ENCODE measurements at places on chromosomes 11 and 22.

DNA sequence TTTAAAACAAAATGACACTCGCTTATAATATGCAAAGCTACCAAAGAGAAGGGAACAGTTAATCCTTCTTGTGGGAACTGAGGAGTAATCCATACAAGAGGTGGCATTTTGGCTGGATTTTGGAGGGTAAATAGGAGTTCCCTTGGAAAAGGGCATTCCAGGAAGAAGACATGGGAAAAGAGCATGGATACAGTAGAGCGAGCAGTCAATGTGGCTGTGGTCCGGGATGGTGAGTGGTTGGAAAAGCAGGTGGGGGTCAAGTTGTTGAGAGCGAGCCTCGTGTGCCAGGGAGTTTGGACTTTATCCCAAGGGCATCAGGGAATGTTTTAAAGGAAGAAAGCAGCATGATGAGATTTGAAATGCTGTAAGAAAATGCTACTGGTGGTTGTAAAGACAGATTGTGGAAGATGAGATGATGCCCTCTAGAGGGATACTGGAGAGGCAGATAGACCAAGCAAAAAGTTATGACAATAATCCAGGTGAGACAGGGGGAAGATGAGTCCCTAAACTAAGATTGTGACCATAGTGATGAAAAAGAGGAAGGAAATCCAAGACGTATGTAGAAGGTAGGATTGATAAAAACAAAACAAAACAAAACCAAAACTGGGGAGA is 3.8 kb upstream of the MMP7 start:
- no peak for DNase-seq

DNA sequence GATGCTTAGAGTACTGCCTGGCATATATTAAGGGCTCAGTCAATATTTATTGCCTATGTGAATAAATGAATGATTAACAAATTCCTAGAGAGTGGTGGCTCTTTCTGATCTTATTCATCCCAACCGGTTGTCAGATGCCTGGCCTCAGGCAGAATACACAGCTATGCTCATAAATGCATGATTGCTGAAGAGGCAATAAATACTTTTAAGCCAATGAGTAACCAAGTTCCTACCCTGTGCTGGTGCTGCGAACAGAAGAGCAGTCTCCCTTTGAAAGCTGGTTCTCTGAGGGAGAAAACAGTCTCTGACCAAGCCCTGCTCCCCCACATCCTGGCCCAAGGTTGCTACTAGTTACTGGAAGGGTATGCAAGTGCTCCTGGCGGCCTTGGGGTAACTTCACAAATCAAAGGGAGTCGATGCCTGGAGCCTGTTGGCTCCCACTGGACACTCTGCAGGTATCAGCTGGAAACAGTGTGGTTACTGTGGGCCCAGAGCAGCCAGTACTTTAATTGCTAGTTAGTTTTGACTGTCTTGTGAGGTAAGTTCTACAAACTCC is 2.8 kb downstream of the USH1C start:
- DNase-seq: no peak

DNA sequence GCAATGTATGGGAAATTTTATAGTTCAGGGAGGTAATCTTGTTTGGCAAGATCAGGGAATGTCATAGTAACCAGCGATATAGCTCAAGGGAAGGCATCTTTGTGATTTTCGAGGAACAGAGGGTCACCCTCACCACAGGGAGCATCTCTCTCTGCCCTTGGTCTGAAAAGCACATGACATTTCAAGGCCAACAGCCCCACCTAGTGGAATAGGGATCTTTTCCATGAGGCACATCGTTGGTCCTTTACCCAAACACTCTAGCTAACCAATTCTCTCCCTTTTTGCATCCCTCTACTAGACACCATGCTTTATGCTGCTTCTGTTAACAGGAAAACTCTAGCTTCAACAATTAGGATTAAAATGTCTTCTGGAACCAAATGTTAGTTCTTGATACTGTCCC is 179.0 kb downstream of the GRM5 start:
- DNase-seq: peak; percentile 64

- DNase-seq: no peak
These were observed 15.1 kb downstream of the MYBPC3 start for GRCh38 chr11:47337229-47337924.

DNA sequence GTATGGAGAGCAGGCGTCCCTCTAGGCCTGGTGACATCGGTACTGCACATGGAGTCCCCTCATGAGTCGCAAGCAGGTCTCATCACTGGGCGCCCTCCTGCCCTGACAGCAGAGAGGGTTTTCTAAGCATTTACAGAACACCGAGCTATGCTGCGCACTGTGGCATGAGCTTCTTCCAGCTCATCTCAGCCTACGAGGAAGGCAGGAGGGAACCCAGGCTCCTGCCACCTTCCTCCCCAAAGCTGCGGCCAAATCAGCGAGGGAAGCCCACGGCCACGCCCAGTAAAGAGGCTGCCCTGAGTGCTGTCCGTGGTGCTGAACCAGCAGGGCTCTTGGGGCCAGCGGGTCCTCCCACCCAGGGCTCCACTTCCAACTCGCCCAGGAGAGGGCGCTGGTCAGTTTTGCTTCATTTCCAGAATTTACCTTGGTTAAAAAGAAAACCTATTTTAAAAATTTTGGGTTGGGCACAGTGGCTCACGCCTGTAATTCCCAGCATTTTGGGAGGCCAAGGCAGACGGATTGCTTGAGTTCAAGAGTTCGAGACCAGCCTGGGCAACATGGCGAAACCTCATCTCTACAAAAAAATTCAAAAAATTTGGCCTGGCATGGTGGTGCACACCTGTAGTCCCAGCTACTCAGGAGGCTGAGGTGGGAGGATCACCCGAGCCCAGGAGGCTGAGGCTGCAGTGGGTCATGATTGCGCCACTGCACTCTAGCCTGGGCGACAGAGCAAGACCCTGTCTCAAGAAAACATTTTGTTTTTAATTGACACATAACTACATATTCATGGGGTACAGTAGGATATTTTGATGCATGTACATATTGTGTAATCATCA is 34.2 kb downstream of the PHF21B start:
- peak; percentile 65 for DNase-seq

DNA sequence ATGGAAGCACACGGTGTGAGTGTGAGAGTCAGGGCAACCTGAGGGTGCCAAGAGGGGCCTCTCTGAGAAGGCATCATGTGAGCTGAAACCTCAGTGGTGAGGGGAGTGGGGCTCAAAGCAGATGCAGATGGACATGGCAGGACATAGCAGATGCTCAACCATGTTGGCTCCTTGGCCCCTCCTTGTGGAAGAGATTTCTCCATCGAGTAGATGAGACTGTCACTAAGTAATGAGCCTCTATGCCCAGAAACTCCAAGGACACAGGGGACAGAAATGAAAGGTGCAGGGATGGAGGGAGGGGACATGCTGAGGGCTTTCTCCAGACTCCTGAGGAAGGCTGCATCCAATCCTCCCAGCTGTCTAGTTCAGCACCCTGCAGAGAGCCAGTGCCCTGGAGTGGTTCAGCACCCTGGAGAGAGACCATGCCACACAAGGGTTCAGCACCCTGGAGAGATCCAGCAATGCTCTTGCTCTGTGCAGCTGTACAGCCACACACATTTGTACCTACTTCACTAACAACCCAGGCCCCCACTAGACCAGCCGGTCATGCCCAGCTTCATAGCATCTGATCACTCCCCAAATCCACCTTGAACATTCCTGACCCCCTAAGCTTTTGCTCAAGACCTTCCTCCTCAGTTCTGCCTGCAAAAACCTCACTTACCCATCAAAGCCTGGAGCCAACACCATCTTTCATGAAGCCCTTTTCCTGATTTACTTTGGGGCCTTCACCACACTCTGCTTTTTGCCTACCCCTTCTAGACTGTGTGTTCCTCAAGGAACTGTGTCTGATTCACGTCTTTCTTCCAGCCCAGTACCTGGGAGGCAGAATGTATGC is 252.0 kb downstream of the CTTN start:
- DNase-seq: peak; percentile 42

GRCh38 chr11:445765-446588 is 4.1 kb upstream of the PTDSS2 start:
- no peak for DNase-seq

DNA sequence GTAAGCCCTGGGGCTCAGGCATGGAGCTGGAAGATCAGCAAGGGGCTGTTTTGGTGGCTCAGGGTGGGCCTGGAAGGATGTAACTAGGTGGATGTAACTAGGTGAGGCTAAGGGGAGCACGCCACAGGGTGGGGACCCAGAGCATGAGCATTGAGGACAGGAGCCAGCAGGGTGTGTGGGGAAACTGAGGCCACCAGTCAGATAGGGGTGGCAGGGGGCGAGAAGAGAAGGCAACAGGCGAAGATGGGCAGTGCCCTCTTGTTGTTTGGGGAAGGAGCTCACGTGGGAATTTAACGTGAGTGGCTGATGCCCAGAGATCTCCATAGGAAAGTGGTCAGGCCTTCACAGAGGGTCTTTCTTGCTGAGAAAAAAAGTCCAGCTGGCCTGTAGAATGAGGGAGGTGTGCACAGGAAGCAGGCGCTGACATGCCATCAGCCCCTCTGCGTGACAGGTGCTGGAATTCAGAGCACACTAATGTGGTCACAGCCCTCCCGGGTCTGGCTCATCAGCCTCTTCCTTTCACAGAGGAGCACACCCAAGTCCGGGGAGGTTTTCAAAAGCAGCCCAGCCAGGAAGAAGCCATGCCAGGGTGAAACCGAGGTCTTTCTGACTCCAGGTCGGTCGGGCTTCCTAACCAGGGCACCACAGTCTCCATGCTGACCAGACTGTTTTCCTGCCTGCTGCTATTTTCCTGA is 54.6 kb upstream of the PAX6 start:
- DNase-seq: peak; percentile 30

- DNase-seq: peak; percentile 36
These were observed 28.5 kb upstream of the RBX1 start for GRCh38 chr22:40922484-40923303.

- no peak for DNase-seq
These were observed at the start of gene CAVIN3 for GRCh38 chr11:6320411-6321155. Gene CAVIN3, minus strand, starts transcription at chr11:6320501. Its CDS starts 25 bp downstream, at chr11:6320476.

DNA sequence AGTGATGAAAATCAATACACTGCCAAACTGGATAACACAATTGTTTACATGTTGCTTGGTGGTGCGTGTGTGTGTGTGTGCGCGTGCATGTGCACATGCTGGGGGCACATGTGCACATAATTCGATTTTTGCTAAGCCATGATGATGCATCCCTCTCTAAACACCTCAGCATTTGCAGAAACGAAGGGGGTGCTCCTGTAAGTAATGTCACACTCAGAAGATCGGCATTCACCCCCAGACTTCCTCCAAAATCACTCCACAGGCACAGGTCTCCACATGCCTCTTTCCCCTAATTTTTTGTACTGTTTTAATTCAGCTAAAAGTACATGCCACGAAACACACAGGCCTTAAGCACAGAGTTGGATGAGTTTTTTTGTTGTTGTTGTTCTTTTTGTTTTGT is 341.5 kb downstream of the SHANK2 start:
- no peak for DNase-seq

- DNase-seq: no peak
These were observed 7.3 kb downstream of the KIF18A start for GRCh38 chr11:28100665-28101064.

DNA sequence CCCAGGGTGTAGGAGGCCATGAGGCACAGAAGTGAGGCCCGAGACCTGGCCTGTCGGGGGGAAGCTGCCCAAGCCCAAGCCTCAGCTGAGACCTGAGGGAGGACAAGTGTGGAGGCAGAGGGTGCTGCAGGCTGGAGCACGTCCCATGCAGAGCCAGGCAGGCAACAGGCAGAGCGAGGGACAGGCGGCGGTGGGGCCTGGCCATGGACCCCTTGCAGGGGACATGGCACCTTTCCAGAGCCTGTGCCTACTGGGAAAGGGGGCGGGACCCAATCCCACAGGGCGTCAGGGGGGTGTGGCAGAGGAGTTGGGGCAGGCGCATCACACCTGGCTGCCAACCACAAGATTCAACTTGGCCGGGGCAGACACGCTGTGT is 4.3 kb downstream of the TNNI2 start:
- DNase-seq: no peak

DNA sequence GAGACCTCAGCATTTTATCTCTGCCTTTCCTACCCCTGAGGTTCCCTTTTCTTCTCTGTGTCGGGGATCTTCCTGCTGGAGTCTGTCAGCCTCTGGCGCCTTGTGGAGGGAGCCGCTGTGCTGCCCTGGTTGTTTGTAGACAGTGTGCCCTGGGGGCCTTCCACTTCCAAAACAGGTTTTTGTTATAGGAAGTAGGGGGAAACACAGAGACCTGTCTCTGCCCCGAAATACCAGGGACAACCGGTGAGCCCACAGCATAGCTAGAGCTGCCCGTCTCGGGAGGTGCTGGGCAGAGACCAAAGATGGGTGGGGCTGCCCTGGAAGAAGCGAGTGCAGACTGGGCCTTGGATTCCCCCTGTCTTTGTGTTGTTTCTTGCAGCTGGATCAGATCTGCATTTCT is 8.0 kb downstream of the NCAPH2 start:
- DNase-seq: no peak

- DNase-seq: peak; percentile 11
These were observed 115.8 kb downstream of the ATG16L2 start for GRCh38 chr11:72930008-72930407.

- DNase-seq: no peak
These were observed 1.9 kb upstream of the KDM2A start for GRCh38 chr11:67117176-67117575.

- no peak for DNase-seq
These were observed 28.2 kb downstream of the MS4A10 start for GRCh38 chr11:60813324-60813723.

GRCh38 chr11:95135880-95136279 is 46.2 kb downstream of the ENDOD1 start:
- no peak for DNase-seq

GRCh38 chr11:67651976-67652781 is 1.6 kb upstream of the ACY3 start:
- DNase-seq: no peak

- DNase-seq: no peak
These were observed 9.1 kb downstream of the GAL3ST1 start for GRCh38 chr22:30565341-30565740.

- no peak for DNase-seq
These were observed 10.5 kb downstream of the UCP2 start for GRCh38 chr11:73972187-73972586.

GRCh38 chr11:77207618-77208313 is 79.7 kb downstream of the MYO7A start:
- DNase-seq: no peak

- no peak for DNase-seq
These were observed 49.4 kb upstream of the ARHGAP42 start for GRCh38 chr11:100637706-100638105.

GRCh38 chr11:128189823-128190222 is 397.5 kb downstream of the ETS1 start:
- DNase-seq: no peak

DNA sequence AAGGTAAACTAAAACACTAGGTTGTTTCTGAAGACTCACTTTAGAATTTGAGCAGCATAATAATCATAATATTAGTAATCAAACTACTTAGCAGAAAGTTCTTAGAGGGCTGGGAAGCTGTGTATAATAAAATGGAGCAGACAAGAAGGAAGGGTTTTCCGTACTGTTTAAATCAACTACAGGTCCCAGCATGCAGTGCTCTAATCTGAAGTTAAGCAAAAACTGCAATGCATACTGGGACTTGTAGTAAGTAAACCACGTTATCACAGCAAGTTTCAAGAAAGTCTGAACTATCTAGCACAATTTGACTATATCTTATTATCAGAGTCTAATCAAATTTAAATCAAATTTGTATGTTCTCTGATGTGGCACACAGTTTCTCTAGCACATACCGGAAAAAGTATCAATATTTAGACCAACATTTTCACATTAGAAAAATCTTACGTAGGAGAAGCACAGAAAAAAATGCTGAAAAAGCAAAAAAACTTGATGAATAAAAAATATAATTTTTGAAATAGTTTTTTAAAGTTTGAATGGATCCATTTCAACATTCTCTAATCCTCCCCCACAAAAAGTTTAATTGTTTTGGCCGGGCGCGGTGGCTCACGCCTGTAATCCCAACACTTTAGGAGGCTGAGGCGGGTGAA is 8.2 kb downstream of the PHF21A start:
- peak; percentile 54 for DNase-seq

- DNase-seq: no peak
These were observed 24.1 kb upstream of the APLNR start for GRCh38 chr11:57260937-57261783.

All from HT1080 (cell line).